ENCODE measurements at places on chromosomes 5 and 9.

DNA sequence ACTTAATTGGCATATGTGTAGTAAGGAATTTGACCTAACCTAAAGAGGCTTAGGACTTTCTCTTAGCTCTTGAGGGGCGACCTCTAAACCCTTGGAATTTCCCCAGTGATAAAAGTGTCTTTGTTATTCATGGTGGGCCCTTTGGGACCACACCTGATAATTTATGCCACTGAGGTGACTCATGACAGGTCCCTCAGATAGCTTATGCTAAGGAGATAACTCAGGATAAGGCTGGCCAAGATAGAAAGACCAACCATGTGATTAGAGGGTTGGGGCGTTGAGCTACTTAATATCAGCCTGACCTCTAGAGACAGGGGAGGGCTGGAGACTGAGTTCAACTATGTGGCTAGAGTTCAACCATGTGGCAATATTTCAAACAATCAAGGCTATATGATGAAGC lies 218.1 kb downstream of the AP3B1 start:
- no peak for DNase-seq

DNA sequence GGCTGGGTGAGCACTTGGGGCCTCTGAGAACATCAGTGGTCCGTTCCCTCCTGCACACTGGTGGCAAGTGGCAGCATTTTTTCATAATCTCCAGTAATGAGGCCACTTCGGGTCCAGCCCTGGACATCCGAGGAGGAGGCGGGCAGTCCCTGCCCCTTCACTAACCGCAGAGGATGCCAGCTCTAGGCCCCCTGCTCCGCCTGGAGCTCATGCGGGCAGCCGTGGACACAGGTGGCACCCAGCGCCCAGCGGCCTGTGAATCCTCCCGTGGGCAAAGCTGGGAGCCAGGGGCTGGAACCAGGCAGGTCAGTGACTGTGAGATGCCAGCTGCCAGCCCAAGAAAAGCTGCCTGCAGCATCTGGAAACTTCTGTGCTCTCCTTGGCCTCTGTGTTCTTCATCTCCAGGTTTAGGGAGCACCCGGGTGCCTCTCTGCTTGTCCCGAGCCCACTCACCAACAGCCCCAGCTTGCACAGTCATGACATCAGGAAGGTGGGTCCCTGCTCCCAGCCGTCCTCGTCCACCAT lies 92.4 kb downstream of the KCNT1 start:
- no peak for DNase-seq

GRCh38 chr5:135851186-135851914 lies 16.9 kb downstream of the SLC25A48 start:
- no peak for DNase-seq

DNA sequence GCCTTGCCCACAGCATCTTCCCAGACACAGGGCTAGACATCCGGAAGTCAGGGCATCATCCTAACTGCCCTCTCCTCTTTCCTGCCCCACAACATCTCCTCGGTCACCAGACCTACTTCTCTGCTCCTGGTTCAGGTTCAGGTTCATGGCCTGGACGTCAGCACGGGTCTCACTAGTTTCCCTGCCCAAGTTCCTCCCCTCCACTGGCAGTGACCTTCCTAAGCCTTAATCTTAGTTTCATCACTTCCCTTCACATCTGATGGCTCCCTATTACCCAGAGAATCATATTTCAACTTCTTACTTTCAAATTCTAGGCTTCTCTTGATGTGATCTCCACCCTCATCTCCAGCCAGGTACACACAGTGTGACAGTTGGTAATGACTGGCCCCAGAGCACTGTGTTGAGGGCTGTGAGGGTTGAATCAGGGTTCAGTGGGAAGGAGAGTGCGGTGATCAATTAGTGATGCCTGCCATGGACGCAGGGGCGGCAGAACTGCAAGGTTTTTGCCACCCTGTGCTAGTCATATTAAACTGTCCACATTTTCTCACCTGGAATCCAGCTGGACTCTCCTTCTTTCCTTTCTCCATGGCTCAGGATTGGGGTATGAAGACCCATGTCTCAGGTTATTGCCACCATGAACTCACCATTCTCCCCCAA lies 34.3 kb upstream of the CRB2 start:
- DNase-seq, result no peak

- DNase-seq, result peak; percentile 35
Observed at GRCh38 chr5:35651002-35651756, 33.5 kb downstream of the SPEF2 start.
